ENCODE measurements at places on chromosomes 4 and X. TPM values are rescaled to one million over a fixed set of nuclear protein-coding genes. Genes with fewer than 3 reads are reported as not detected.

DNA sequence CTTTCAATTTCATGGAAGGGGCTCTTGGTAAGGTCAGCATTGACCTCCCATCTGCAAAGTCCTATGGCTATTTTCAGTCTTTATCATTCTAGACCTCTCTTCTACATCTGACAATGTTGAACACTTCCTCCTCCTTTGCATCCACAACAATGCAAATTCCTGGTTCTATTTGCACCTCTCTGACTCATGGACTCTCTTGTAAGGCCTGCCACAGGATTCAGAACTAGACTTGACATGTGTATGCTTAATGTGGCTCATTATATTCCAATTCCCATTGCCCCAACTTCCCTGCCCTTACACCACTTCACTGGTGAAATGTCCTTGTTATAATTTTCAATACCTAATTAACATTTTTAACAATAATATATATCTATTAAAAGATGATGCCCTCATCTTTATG lies 314.3 kb upstream of the FGF13 start:
- DNase-seq, result no peak

The DMD gene
- 7.4 TPM for total RNA-seq

The MAD2L1 gene
- 93.0 TPM for total RNA-seq

The KLHL2 gene
- 9.9 TPM for total RNA-seq

The CT47B1 gene
- total RNA-seq, result not detected

The CT45A2 gene
- total RNA-seq, result not detected

The SSX4 gene
- 0.32 TPM for total RNA-seq

DNA sequence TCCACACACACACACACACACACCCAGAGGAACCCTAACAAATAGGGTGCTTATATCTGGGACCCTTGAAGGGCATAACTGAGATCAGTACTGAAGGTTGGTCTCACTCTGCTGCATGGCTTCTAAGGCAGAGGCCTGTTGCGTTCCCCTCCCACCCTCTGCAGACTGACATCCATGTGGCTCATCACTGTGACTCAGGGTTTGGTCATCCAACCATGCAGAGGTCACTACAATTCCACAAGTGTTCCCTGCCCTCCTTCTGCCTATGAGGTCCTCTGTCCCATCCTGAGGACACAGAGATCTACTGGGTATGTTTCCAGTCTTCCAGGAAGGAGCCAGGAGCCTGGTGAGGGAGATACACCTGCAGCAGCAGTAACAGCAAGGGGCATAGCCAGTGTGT lies 55.8 kb downstream of the XAGE2 start:
- no peak for DNase-seq

- DNase-seq, result no peak
Observed at GRCh38 chr4:140244328-140244727, 90.3 kb upstream of the MAML3 start.

GRCh38 chr4:732911-733630 lies 27.4 kb downstream of the PCGF3 start:
- no peak for DNase-seq
